ENCODE measurements at places on chromosomes 3 and 15. TPM values are rescaled to one million over a fixed set of nuclear protein-coding genes. Genes with fewer than 3 reads are reported as not detected.

Gene ANKRD63
- total RNA-seq = not detected

Gene EBLN2
- total RNA-seq = 9.4 TPM

Gene ARGFX
- total RNA-seq = not detected

Gene PLCL2
- 18.8 TPM for total RNA-seq

Gene SH2D7
- not detected for total RNA-seq

Gene HTR3E
- not detected for total RNA-seq

Gene EPHB3
- total RNA-seq = 4.3 TPM

Gene CCK
- total RNA-seq = not detected

Gene ENTPD3
- total RNA-seq = not detected

Gene GCSAM
- total RNA-seq = not detected

Gene LRRC31
- total RNA-seq = 0.23 TPM

Gene GOLGA8H
- total RNA-seq = 0.59 TPM

DNA sequence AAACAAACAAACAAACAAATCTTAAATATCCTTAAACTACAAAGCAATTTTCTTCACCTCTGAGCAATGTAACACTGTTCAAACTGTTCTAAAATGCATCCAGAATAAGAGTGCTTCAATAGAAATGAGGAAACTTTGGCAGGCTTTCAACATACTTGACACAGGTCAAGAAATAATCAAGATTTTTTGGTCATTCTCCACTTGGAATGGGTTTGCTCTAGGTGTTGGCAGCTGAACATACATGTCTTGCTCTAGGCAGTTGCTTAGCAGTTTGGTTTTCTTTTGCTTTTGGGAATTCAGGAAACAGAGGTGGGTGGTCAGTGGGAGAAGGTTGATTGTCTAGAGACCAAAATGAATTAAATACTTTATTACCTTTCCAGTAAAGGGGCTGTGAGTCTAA lies 1.4 kb upstream of the LRRC3B start:
- DNase-seq = no peak

DNA sequence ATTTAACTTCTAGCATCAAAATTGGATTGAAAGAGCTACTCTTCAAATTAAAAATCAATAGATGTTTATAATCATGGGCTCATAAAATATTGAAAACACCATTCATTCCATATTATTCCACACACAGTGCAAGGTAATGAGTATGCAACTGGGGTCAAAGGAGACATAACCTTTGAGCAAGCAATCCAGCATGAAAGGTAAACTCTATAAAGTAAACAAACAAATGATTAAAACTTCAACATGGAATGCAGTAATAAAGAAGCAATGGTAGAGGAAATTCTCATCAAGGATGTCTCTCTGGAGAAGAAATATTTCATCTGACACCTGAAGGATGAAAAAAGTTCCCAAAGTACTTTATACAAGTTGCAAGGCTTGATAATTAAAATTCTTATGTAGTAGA lies 25.8 kb downstream of the MECOM start:
- no peak for DNase-seq

- DNase-seq = no peak
Measured at GRCh38 chr15:50993598-50993997, 85.1 kb downstream of the AP4E1 start.

- DNase-seq = no peak
Measured at GRCh38 chr15:64209680-64210334, 47.0 kb upstream of the PPIB start.

DNA sequence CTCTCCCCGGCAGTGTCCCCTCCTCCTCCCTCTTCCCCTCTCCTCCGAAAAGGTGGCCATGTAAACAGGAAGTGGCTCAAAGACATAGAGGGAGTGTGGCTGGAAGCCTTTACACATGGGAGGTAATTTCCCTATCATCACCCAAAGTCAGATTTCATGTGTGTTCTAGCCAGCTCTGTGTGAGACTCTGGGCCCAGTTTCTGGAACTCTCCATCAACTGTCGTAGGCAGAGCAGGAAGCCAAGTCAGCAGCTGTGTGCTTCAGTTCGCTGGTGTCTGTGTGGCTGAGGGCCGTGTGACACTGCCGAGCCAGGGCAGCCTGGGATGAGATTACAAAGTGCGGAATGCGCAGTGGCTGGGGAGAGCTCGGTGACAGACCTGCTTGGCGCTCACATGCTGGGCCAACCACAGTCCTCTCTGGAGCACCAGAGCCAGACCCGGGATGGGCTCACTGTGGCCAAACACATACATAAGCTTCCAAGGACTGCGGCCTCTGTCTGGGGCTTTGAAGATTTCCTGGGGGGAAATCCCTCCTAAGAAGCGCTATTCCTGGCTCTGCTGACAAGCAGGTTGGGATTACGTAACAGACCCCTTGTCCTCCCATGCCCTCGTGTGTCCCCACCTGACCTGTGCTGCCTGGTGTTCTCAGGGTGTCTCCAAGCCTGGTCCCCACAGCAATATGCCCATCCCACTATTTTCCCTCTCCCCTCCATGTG lies 50.7 kb downstream of the UMPS start:
- peak; percentile 22 for DNase-seq

- no peak for DNase-seq
Measured at GRCh38 chr15:64193971-64194370, 31.1 kb upstream of the PPIB start.

- DNase-seq = no peak
Measured at GRCh38 chr3:43537225-43537624, 84.6 kb downstream of the ANO10 start.

GRCh38 chr15:93829115-93829870 lies 402.1 kb upstream of the MCTP2 start:
- DNase-seq = no peak

DNA sequence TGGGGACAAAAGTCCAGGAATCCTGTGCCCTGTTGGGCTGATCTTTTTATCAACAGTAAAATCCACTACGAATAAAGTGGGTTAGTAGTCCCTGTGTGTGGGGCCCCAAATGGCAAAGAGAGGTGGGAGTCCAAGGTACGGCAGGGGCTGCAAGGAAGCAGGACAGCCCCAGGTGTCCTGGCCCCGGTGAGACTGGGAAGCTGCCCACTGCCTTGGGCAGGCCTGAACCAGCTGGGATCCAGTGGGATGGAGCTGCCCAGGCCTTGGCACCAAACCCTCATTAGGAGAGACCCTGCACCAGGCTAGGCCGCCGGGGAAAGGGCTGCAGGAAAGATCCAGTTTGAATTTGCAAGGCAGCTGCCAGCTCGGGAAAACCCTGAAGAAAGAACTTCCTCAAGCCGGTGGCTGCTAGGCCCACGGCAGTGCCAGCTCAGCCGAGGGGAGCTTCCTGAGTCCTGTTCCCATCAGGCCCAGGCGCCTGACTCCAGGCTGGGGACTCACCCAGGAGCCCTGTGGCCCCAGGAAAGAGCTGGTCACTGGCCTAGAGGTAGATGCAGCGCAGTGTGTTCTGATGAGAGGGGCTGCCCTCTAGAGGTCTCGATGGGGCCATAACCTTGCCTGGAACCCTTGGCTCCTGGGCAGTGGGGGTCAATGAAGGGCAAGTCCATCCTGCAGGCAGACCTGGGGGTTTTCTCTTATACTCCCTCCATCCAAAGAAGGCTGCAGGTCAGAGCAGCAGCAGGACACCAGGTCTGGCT lies 14.4 kb upstream of the GNAI2 start:
- DNase-seq = peak; percentile 29

DNA sequence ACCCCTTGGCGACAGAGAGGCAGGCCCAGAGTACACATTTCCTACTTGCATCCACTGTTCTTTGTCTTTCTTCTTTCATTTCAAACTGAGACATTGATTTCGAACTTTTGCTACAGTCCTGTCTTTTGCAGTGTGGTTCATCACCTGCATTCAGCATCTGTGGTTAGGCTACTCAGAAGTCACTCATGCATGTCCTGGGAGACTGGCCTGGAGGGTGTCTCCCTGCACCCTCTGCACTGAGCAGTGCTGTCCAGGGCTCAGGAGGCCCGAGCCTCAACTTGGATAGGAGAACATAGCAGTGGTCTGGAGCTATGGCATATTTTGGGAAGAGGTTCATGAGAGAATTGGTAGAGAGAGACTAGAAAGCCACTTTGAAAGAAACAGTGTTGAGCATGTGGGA lies 240.2 kb upstream of the TPRG1 start:
- no peak for DNase-seq

GRCh38 chr3:42996633-42997075 lies 17.5 kb downstream of the GASK1A start:
- no peak for DNase-seq

- DNase-seq = no peak
Measured at GRCh38 chr3:106533788-106534160, 665.0 kb upstream of the CBLB start.

DNA sequence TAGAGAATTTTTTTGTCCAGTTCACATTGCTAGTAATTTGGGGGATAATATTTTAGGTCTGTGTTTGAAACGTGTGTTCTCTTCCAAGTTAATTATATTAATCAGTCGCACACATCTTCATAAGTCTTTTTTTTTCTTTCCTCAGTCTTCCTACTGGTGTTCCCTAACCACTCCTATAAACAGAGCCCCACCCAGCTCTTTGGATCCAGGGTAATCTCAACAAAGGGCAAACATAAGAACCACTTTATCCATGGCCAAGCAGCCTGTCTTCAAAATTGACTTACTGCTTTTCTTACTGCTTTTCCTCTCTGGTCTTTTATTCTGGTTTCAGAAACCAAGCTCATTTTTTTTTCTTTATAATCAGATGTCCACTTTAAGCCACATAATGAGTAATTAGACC lies 266.8 kb upstream of the NECTIN3 start:
- no peak for DNase-seq

GRCh38 chr15:32670623-32671022 lies 29.1 kb downstream of the SCG5 start:
- DNase-seq = no peak

GRCh38 chr15:80464951-80465625 lies 60.9 kb downstream of the ARNT2 start:
- DNase-seq = no peak

GRCh38 chr3:150149651-150150051 lies 179.0 kb upstream of the PFN2 start:
- DNase-seq = no peak

GRCh38 chr3:134253475-134254226 lies 3.0 kb upstream of the RYK start:
- no peak for DNase-seq

DNA sequence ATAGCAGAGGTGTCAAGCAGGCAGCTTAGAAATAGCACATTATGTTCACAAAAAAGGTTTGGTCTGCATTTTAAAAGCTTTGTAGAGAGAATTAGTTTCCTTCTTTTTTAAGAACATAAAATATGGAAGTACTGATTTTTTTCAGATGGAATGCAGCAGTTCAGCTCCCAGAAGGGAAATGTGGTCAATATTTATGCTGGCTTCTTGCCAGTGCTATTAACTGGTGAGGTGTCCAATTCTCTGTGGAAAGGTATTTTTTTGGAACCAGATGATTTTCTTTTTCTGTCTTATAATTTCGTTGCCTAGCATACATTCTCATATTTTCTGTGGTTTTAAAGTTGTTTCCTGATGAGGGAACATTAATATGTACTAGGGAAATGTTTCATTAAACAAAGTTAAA lies 211.4 kb upstream of the ZNF385D start:
- DNase-seq = no peak

DNA sequence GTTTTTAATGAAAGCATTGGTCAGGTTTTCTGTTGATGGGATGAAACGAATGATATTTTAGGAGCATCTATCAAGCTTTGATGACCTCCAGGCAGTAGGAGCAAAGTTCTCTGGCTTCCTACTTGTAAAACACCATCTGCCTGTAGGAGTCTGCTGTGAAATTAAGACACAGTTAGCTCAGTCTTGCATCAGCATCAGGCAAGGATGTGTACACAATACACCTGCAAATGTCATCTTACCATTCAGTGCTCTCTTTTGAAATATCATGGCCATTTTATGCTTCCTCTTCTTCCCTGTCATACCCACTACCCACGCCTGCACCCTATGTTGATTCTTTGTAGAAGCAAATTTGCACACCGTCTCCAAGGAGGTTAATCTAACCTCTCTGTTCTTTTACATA lies 38.2 kb downstream of the B3GALNT1 start:
- no peak for DNase-seq

GRCh38 chr3:66618066-66618465 lies 117.2 kb upstream of the LRIG1 start:
- no peak for DNase-seq

GRCh38 chr3:95775486-95776094 lies 1038.8 kb upstream of the EPHA6 start:
- DNase-seq = no peak

GRCh38 chr15:85725019-85725418 lies 69.7 kb downstream of the KLHL25 start:
- DNase-seq = no peak

GRCh38 chr15:77503240-77503639 lies 82.6 kb downstream of the HMG20A start:
- no peak for DNase-seq

- no peak for DNase-seq
Measured at GRCh38 chr3:99907959-99908544, 90.4 kb downstream of the CMSS1 start.

Data from endothelial cell (in vitro differentiated cells).